ENCODE measurements at places on chromosomes 5 and 9.

DNA sequence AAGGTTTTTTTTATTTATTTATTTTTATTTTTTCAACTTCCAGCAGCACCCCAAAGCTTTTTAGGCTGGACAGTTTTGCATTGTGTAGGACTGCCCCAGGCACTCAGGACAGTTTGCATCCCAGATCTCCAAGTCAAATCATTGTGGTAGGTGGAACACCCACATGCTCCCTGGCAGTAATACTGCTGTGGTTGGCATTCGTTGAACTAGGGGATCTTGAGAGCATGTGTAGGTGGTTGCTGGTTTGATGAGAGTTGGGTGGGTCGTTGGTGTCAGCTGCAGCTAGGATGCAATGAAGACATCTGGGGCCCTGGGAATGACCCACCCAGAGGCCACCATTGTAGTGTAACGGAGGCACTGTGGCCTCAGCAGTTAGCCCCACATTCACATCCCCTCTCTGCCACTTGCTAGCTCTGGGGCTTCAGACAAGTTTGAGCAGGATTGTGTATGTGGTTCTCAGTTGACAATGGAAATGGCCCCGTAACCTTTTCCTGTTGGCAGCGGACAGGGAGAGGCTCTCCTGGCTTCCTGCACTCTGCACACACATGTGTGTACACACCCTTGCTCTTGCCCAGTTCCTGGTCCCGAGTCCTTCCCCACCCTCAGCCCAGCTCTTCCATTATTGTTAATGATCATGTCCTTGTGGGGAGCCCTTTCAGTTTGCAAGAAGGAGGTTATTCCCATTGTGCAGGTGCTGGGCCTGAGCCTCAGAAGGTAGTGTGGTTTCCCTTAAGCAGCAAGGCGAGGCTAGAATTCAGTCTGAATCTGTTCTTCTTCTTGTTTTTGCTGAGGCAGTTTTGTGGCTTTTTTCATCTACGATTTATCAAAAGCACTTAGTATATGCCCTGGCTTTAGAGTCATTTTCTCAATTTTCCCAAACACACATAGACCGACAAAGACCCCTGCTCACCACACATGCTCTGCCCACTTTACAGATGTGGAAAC lies 46.5 kb downstream of the PPARGC1B start:
- no peak for DNase-seq

DNA sequence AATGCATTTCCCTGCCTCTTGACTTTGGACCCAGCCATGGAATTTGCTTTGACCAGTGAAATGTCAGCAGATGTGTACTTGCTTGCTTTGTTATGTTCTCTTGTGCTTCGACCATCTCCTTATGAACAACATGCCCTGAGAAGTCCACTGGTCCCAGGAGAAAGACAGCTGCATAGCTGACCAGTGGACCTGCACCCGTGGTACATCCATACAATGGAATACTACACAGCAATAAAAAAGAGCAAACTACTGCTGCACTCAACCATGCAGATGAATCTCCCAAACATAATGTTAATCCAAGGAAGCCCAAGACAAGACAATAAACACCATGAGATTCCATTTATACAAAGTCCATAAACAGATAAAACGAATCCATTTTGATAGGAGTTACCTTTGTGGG lies 30.0 kb downstream of the MARCHF11 start:
- DNase-seq, result no peak

- DNase-seq, result no peak
Measured at GRCh38 chr9:90420211-90420610, 222.4 kb downstream of the DIRAS2 start.

GRCh38 chr9:124611106-124611505 lies 103.9 kb upstream of the NR5A1 start:
- DNase-seq, result no peak

DNA sequence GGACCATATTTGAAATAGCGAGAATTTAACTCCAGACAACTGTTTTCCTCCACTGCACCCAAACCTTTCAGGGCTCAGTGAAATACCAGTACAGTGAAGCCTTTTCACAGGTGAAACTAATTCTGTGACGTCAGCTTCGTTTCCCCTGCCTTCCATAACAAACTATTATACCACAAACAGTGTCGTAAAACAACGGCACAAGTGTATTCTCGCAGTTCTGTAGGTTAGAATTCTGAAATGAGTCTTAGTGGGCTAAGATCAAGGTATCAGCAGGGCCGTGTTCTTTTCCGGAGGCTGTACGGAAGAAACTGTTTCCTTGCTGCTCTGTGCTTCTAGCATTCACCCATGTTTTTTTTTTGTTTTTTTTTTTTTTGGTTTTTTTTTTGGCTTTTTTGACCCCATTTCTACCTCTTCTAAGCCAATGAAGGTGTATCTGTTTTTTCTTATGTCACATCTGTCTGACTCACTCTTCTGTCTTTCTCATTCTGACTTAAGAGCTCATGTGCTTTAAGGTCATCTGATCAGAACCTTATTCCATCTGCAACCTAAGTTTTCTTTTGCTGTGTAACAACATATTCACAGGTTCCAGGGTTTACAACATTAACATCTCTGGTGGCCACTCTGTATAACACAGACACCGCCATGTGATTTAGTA lies 20.1 kb downstream of the ISOC1 start:
- no peak for DNase-seq
